Stimulated activated CD4-positive, alpha-beta T cell treated with anti-CD3 and anti-CD28 coated beads, Interleukin-4, amount 100 ng/mL, for 24 hours (primary cell): ENCODE measurements at places on chromosomes 1 and 21.

GRCh38 chr1:154223621-154224020 is 2.9 kb downstream of the UBAP2L start:
- DNase-seq, result no peak

- DNase-seq, result no peak
These were observed 72.5 kb upstream of the PAXBP1 start for GRCh38 chr21:32844076-32844475.

- DNase-seq, result no peak
These were observed 708.4 kb upstream of the ADAMTS5 start for GRCh38 chr21:27675306-27675705.

DNA sequence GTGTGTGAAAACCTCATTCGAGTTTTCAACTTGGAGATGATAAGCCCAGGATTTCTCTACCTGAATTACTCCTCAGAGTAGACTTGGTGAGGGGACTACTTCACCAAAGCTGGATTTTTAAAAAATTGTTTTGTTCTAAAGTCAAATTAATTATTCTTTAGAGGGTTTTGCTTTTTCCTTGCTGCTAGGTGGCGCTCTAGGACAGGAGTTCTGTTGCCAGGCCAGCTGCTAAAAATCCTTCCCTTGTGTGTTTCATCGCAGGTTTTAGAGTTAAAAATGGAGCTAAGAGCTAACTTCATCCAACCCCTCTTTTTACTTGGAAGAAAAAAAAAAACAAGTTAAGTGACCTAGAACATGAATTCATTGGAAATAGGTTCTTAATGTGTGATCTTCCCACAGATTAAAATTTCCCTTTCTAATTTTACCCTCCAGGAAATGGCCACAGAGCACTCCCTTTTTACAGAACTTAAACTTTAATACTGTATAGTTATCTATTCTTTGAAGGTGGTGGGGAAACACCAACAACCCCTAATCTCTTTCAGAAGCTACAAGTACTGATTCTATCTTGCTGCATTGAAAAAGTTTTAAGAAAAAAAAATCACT is 36.7 kb upstream of the FAM163A start:
- DNase-seq, result peak; percentile 65

DNA sequence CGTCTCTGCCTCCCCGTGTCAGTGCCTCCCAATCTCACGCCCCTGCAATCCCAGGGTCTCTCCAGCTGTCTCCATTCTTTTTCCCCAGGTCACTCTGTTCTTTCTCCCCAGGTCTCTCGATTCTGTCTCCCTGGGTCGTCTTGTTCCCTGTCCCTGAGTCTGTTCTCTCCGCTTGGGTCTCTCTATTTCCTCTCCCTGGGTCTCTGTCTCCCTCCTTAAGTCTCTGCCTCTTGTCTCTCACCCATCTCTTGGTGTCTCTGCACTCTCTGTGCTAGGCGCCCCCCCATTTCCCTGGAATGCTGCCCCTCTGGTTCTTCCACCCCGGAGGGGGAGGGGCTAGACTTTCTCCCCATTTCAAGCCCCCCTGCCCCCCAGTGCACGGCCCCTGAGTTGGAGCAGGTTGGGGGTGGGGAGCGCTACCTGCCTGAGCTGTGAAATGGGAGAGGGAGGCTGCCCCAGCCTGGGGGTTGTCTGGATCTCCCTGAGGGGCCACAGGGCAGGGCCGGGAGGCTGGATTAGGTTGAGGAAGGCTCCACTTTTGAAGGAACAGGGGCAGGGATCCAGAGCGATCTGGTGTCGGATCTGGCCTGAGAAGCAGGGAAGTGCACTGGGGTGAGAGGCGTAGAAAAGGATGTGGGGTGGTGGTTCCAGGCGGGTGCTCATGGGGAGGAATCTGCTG is 1.4 kb downstream of the PTPRF start:
- no peak for DNase-seq

DNA sequence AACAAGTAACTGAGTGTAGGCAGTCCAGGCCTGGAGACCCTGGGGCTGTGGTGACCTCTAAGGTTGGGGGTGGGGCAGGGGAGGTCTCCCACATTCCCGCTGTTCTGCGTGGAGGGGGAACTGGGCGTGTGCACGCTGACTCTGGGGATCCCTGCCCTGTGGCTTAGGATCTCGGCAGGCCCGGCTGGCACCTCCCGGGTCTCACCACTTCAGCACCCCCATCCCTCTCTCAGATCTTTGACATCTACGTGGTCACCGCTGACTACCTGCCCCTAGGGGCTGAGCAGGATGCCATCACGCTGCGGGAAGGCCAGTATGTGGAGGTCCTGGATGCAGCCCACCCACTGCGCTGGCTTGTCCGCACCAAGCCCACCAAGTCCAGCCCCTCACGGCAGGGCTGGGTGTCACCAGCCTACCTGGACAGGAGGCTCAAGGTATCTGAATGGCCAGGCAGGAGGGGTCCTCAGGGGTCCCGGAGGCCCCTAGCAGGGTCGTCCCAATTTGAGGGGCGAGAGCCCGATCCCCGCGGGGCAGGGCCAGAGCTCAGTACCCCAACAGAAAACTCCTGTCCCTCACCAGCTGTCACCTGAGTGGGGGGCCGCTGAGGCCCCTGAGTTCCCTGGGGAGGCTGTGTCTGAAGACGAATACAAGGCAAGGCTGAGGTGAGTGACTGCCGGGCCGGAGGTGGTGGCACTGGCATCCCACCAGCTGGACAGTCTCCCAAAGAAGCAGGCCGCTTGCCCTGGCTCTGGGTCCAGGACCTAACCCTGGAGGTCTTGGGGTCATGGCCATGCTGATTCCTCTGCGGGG is 68.7 kb downstream of the TRIM11 start:
- DNase-seq, result no peak

DNA sequence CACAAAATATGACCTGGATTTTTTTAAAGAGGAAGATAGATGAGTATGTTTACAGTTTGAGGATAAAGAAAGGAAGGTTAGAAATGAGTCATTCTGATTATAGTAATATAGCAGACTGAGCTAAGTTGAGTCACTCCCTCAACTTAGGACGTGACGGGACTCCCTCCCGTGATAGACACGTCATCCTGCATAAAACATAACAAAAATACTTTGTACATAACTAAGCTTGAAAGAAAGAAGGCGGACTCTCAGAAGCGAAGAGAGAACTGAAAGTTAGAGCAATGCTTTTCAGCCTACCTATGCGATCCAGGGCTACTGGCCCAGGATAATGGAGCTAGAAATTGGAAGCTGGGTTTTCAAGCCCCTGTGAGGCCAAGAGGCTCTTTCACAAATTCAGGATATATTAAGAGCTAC is 53.0 kb upstream of the DESI2 start:
- peak; percentile 65 for DNase-seq
